ENCODE measurements at places on chromosomes 6 and 20. TPM values are rescaled to one million over a fixed set of nuclear protein-coding genes. Genes with fewer than 3 reads are reported as not detected.

Gene OOEP
- not detected for total RNA-seq

Gene ATRN
- total RNA-seq: 20.0 TPM

Gene GABRR1
- total RNA-seq: not detected

Gene CPXM1
- total RNA-seq: not detected

Gene BHLHE23
- not detected for total RNA-seq

Gene DUSP15
- total RNA-seq: 0.87 TPM

Gene ECT2L
- total RNA-seq: not detected

Gene LAMA2
- 0.70 TPM for total RNA-seq

Gene HLA-DRB5
- total RNA-seq: not detected

Gene GNAS-AS1
- total RNA-seq: not detected

Gene PRPH2
- total RNA-seq: not detected

Gene CTAGE9
- not detected for total RNA-seq

Gene PACRG
- not detected for total RNA-seq

Measured in A549 treated with AZD2906 at 1 μM for 4 hours (cell line).